ENCODE measurements at places on chromosomes 5 and 9.

DNA sequence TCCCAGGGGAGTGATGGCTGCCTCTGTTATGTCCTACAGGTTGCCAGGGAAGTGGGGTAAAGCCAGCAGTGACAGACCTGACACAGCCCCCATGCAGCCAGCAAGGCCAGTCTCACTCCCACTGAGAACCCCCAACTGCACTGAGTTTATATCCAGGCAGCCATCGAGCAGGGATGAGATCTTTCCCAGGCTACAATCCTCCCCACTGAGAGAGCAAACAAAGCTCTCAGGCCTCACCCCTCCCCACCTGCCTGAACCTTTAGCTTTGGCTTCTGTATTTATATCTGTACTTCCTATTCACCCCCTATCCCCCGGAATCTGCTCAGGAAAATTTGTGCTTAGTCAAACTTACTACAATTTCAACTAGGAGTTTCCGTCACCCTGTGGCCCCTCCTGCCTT lies 284.1 kb downstream of the FAM170A start:
- H3K27ac ChIP-seq: no peak overlapping the region
- DNase-seq: no peak
- H3K4me1 ChIP-seq: no peaks in the 10 kb centered on the region
- H3K27me3 ChIP-seq: no peaks in the 10 kb centered on the region
- H3K36me3 ChIP-seq: no peaks in the 10 kb centered on the region
- no peak overlapping the region for H3K4me3 ChIP-seq

GRCh38 chr5:59185757-59186385 lies 603.0 kb downstream of the RAB3C start:
- no peaks in the 10 kb centered on the region for H3K27me3 ChIP-seq
- H3K4me1 ChIP-seq: 0 out of 2 replicates have a peak, but pooled peaks cover 2% of the 10 kb centered on the region
- H3K36me3 ChIP-seq: no peaks in the 10 kb centered on the region
- no peak for DNase-seq
- H3K27ac ChIP-seq: no peak overlapping the region

DNA sequence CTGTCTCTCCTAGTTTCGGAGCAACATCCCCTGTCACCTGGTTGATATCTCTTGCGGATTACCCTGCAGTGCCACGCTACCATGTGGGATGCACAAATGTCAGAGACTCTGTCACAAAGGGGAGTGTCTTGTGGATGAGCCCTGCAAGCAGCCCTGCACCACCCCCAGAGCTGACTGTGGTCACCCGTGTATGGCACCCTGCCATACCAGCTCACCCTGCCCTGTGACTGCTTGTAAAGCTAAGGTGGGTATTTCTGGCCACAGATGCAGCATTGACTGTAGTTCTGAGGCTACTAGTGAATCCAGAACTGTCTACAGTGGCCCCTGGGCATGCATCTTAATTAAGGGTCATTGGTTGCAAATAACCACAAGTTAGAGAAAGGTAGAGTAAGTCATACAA lies 50.8 kb downstream of the AQP7 start:
- H3K27ac ChIP-seq: no peak overlapping the region
- no peaks in the 10 kb centered on the region for H3K4me1 ChIP-seq
- H3K4me3 ChIP-seq: no peak overlapping the region
- DNase-seq: no peak
- peaks cover 3% of the 10 kb centered on the region for H3K36me3 ChIP-seq

DNA sequence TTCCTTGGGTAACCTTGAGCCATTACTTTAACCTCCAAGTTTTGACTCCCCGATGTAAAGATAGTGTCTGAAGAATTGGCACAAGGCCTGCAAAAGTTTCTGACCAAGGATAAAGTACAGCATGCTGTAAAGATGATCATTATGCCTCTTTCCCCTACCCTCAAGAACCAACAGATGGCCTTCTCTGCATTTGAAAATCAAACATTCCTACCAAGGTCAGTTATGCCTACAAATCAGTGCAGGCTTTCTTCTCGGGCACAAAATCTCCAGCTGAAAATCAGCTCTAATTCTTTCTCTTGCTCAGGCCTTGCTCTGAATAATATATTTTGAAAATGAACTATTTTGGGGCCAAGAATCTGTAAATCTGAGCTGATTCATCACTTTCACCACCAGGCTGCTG lies 59.7 kb downstream of the PPP2R2B start:
- no peak overlapping the region for H3K4me3 ChIP-seq
- H3K27ac ChIP-seq: no peak overlapping the region
- no peaks in the 10 kb centered on the region for H3K27me3 ChIP-seq
- no peak for DNase-seq
- H3K4me1 ChIP-seq: no peaks in the 10 kb centered on the region

GRCh38 chr5:77443670-77444069 lies 48.4 kb downstream of the WDR41 start:
- no peak for DNase-seq
- H3K27me3 ChIP-seq: no peaks in the 10 kb centered on the region
- no peaks in the 10 kb centered on the region for H3K4me1 ChIP-seq
- peaks cover 30% of the 10 kb centered on the region for H3K36me3 ChIP-seq

All from SJSA1 (cell line).